ENCODE measurements at places on chromosomes 1 and 21.

- DNase-seq, result no peak
Observed at GRCh38 chr1:173392895-173393658, 84.1 kb upstream of the PRDX6 start.

DNA sequence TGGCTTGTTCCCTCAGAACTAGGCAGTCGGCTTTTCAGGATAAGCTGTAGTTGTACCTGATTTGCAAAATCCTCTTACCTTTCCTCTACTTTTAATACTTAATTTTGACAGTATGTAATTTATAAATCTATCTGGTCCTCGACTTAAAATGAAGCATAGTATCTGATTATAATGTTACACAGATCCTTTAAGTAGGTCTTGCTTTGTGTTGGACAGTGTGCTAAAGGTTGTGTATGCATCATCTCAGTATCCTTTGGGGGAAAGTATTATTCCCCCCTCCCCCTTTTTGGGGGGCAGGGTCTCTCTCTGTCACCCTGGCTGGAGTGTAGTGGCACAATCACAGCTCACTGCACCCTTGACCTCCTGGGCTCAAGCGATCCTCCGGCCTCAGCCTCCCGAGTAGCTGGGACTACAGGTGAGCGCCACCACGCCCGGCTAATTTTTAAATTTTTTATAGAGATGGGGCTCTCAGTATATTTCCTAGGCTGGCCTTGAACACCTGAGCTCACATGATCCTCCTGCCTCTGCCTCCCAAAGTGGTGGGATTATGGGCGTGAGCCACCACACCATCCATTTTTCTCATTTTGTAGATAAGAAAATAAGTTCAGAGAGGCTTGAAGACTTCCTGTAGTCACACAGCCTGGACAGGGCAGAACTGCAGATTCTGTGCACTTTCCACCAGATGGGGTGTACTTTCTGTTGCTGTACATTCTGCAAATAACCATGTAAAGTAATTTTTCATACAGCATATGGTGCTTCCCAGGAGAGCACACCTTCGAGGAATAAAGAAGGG, 791 bp upstream of the STX6 start:
- no peak for DNase-seq

DNA sequence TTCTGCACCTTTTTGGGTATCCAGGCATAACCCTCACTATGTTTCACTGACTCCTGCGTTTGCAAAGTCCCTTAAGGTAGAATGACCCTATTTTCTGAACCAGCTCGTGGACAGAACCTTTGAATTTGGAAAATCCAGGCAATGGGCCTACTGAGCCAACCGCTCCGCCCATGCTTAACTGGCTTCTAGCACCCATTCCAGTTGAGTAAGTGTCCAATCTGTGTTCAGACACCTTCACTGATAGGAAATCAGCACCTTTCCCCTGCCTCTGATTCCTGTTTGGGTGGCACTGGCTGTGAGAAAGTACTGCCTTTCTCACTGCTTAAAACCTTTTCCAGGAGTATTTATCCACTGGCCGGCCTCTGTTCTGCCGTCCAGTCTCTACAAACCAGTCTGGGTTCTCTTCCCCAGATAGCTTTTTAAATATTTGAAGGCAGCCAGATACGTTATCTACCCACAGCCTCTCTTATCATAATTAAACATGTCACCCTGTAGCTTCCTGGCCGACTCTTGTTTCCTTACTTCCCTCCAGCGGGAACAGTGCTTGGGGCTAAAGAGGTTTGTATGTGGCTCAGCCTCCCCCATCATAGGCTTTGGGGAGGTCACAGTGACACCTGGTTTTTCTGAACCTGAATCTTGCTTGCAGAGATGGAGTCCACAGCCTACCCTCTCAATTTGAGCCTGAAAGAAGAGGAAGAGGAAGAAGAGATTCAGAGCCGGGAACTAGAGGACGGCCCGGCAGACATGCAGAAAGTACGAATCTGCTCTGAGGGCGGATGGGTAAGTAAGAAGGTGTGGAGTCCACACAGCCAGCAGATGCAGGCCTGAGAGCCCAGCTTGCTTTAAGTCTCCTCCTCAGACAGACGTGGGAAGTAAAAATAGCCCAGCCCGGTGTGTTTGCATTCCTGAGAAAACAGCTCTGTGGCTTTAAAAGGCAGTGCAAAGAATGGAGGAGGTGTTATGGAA, 1.3 kb downstream of the POGK start:
- no peak for DNase-seq

GRCh38 chr1:27031235-27032118, 18.8 kb upstream of the TENT5B start:
- DNase-seq, result peak; percentile 89

DNA sequence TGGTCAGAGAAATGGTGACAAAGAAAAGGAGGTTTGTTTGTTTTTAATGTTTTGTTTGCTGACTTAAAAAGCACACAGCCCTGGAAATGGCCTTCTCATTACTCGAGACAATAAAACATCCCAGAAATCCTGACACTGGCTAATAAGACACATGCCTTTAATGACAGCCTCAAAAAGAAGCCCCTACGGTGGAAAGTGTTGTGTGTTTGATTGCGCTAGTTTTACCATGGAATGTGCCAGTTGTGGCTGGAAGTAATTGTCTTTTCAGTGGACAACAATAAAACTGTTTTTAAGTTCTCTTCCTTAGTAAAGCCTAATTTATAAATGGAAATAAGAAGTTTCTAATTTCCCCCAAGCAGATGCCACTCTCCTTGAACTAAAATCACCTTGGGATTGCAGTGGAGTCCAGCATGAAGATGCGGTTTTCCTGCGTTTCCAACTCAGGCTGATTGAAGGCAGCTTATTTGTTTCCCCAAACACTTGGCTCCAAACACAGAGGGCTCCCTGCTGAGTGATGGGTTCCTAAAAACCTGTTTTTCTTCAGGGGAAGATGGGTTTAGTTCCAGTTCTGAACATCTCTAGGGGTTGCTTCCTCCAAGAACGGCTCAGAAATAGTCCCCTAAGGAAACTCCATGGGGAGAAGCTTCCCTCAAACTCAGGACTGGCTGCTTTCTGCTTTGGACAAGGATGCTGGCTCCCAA, 54.3 kb downstream of the CD247 start:
- no peak for DNase-seq

DNA sequence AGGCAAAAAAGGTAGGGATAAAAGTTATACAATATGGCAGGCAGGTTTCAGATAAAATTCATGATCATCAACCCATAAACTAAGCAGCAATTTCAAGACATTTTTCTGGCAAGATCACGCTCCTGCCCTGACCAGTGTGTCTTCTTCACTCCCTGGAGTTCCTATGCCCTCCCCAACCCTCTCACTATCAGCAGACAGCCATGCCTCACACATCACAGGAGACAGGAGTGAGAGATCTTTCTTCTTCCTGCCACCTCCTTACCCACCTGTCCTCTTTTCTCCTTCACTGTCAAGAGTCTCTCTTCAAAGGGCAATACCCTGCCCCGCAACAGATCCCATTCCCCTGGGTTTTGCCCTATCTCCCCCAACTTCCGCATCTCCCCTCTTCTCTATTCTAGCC, 28.4 kb downstream of the COA6 start:
- DNase-seq, result no peak

GRCh38 chr1:162191396-162192305, 122.2 kb downstream of the NOS1AP start:
- no peak for DNase-seq

GRCh38 chr1:52867087-52867863, 24.7 kb downstream of the ZYG11A start:
- no peak for DNase-seq

DNA sequence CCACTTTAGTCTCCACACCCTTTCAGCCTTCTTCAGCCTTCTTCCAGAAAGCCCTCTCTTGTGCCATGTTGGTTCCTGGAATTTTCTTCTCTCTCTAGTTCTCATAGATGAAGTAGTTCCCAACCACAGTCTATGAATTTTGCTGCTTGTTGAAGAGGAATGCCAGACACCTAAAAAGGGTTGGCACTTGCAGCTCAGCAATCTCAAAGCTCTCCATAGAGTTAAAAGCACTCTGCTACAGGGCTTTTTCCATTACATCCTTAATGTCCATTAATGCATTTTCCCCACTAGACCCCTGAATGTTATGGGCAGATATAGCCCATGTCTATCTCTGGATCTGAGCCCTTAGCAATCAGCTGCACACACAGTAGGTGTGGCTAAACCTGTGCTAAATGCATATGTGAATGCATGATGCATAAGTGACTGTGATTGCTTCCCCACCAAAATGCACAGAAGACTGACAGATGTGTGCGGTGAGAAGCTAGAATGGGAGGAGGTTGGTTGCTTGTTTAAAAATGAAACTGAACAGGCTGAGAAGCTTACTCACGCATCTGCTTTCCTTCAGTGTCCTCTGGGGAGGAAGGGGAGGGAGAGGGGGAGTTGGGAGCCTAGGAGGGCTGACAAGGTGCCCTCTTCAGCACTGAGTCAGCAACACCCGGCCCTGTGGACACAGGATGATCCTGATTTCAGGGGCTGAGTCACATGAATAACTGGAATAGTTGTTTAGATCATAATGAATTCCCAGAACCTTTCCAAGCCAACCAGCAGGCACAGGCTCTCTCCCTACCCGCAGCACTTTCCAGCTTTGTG, 146.1 kb upstream of the FGGY start:
- DNase-seq, result no peak

DNA sequence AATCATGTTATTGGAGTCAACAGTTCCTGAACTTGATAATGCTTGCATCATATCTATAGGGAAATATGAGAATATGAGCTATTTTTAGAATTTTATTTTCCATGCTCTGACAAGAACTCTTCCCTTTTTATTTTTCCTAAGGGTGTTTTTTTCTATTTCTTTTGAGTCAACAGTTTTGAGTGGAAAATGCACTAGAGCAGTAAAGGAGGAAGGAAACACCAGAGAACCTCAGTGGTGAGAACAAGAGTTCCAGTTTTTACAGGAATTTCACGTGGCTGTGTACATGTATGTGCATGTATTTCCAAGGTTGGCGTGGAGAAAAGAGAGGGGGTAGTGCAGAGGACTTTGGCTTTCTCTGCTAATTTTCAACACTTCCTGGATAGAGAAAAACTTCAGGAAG, 63.6 kb upstream of the TNFSF18 start:
- no peak for DNase-seq

DNA sequence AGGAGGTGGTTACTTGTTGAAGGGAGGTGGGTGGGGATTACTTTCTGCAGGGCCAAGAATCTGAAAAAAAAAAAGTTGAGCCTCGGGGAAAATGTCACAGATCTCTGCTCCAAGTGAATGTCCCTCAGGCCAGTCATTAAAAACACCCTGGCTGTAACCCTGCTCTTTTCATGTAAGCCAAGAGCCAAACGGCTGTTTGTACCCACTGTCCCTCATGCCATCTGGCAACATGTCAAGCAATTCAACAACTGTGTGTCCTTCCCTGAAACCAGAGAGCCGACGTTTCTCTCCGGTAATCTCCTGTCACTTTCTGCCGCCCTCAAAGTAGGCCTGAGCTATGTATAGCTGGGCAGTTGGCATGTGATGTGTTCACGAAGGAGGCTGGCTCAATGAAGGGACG, 14.7 kb downstream of the CASQ2 start:
- no peak for DNase-seq

DNA sequence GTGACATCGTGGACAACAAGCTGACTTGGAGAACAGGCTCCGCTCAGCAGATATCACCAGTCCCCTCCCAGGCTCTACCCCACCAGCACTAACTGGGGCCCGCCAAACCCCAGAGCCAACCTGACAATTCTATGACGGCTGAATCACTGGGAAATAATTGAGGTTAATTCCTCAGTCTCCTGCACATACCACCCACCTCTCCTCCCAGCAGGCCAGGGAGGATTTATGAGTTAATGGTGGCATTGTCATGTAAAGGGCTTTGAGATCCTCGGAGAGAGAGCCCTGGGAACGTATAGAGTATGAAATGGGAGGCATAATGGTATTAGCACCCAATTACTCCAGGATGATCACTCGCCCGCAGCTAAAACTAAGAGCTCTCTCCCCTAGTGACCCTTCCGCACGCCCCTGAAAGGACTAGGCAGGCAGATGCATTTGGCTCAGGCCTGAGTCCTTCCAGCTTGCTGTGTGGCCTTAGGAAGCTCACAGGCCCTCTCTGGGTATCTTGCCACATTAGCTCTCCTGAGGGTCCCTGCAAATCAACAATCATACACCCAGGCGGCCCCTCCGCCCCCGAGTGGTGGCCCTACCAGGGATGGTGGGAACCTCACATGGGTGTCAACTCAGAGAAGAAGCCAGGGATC, 27.3 kb upstream of the PAX7 start:
- peak; percentile 43 for DNase-seq

DNA sequence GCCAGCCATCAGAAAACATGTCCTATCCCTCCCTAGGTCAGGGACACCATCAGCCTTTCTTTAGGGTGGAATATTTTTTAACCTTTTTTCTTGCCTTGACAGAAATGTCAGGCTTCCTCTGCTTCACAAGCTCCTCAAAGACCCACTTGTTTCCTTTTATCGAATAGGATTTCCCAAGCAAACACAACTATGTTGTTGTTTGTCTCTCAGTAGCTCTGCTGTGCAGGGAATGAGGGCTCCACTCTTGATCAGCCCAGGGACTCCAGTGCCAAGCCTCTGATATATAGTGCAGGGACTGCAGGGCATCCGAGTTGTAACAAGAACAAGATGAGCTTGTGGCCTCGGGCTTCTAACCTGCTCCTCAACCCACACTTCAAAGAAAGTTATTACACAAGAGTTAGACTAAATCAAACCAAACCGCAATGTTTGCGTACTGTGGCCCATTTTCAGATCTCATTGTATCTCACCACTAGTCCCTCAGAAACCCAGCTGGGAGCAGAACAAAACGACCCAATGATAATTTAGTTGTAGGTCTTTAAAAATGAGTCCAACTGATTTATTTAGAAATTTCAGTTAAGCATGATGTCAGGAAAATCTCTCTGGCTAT, 108.1 kb downstream of the ATG4C start:
- no peak for DNase-seq

GRCh38 chr21:16070207-16070651, 340.4 kb downstream of the USP25 start:
- no peak for DNase-seq

DNA sequence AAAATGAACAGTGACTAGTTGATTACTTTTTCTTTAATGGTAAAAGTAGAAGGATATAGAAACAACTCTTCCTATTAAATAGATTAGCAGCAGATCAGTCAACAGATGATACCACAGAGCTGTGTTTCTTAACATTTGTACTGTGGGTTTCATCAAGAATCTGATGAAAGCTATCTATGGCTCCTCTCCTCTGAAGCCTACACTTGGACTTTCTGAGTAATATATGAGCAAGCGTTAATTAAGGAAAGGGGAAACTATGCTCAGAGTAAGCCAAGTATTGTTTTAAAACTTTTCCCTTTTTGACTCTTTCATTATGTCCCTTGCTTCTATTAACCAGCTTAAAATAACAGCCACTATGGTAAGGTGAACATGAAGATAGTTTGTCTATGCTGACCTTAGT, 10.8 kb downstream of the ARID4B start:
- DNase-seq, result no peak

DNA sequence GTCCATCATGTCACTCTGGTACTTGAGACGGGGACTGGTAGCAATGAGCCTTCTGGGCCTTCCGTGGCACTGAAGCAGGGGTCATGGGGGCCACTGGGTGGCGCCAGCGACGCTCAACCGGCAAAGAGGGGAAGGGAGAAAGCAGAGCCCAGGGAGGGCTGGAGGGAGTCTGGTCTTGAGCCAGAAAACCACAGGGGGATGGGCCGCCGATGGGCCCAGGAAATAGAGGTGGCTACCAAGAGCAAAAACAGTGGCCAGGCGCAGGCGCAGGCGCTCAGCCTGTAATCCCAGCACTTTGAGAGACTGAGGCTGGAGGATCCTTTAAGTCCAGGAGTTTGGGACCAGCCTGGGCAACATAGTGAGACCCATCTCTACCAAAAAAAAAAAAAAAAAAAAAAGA, 21.8 kb downstream of the EXOC8 start:
- peak; percentile 86 for DNase-seq

All from GM23338 (cell line).